ENCODE measurements at places on chromosomes 4 and X.

- DNase-seq = no peak
These were observed 3.8 kb downstream of the UGT2A1 start for GRCh38 chr4:69649207-69649606.

GRCh38 chr4:82467471-82467870 lies 37.1 kb downstream of the ENOPH1 start:
- no peak for DNase-seq

GRCh38 chr4:25859429-25860148 lies 3.2 kb downstream of the SEL1L3 start:
- DNase-seq = no peak

- DNase-seq = no peak
These were observed 60.1 kb upstream of the SORCS2 start for GRCh38 chr4:7132249-7132648.

DNA sequence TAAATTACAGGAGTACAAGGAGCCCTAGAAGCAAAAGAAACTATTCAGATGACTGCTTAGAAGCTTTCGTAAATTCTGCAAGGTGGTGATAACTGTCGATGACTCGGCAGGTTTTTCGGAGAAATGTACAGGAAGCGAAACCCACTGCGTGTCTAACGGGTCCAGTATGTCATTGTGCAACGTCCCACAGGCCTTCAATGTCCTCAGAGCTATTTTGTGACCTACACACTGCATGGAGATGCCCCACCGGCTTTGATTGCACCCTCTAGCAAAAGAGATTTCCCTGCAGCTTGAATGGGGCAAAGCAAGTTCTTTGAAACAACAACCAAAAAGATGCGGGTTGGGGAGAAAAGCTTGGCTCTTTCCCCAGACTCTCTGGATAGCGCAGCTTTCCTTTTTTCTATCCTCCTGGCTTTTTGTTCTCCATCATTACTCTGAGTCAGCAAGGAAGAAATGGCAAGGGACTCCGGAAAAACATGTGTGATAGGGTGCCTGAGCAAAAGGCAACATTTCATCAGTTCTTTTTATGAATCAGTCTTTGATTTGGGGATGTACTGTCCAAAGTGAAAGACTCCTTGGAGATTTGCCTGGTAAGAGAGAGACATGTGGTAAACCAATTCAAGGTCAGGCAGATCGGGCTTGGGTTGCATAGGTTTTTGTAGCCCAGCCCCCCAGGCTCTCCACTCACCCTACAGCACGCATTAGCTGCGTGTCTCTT lies 112.0 kb upstream of the TBL1X start:
- DNase-seq = peak; percentile 29

DNA sequence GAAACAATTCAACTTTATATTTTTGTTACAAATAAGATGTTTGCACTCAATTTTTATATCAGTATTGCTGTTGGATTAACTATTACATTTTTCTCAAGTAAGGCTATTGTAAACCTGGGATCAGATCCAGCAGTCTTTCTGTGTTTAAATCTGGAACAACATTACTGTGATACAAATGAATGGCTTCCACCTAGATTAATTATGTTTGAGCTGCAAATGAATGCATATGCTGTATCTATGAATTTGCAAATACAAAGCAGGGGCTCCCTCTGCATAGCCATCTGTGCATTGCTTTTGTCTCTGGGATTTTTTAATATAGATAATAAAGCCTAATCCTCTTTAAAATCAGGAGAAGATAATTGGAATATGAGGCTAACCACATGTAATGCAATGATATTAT lies 69.8 kb upstream of the NEIL3 start:
- no peak for DNase-seq

GRCh38 chrX:131988236-131988635 lies 34.9 kb upstream of the STK26 start:
- DNase-seq = no peak

GRCh38 chr4:25320336-25320735 lies 7.8 kb downstream of the ZCCHC4 start:
- DNase-seq = no peak

GRCh38 chr4:7950301-7951092 lies 10.8 kb upstream of the AFAP1 start:
- no peak for DNase-seq

DNA sequence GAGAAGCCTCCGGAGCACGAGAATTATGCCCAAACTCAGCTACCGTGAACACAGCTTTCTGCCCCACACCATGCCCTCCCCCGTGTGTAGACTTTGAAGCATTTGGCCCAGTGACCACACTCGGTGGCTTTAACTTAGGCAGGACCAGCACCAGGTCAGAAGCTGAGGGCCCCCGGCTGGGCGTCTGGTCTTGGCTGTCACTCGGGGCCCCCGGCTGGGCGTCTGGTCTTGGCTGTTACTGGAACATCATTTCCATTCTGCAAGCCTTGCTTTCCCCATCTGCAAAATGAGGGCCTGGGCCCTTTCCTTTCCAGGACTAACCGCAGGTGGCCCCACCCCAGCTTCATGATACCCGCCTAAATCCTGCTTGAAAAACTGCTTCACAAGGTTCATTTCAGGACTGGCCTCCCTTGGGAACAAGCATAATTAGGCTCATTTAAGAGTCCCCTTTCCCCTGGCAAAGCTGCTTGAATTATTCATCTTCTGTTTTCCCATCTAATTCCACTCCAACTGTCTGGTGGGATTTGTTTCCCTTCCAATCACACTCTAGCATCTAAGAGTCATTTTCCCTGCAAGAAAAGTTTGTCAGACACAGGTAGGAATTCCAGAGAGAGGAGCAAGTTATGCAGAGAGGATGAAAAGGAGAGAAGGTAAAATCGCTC lies 82.5 kb downstream of the WFS1 start:
- DNase-seq = no peak

DNA sequence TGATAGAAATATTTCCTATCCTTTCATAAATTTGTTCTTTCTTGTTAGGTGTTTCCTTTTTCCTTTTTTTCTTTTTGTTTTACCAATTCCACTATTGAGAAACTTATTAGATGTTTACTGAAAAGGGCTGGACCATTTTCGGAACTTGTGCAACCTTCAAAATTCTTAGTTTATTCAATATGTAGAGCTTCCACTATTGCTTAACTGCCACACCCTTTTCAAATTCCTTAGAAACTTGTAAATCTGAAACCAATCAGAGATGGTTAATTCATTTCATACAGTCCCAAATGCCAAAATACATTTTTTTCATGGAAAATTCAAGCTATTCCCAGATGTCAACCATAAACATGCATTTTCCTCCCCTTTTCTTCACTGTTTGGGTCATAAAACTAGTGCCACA lies 66.1 kb upstream of the SLC39A8 start:
- DNase-seq = no peak

DNA sequence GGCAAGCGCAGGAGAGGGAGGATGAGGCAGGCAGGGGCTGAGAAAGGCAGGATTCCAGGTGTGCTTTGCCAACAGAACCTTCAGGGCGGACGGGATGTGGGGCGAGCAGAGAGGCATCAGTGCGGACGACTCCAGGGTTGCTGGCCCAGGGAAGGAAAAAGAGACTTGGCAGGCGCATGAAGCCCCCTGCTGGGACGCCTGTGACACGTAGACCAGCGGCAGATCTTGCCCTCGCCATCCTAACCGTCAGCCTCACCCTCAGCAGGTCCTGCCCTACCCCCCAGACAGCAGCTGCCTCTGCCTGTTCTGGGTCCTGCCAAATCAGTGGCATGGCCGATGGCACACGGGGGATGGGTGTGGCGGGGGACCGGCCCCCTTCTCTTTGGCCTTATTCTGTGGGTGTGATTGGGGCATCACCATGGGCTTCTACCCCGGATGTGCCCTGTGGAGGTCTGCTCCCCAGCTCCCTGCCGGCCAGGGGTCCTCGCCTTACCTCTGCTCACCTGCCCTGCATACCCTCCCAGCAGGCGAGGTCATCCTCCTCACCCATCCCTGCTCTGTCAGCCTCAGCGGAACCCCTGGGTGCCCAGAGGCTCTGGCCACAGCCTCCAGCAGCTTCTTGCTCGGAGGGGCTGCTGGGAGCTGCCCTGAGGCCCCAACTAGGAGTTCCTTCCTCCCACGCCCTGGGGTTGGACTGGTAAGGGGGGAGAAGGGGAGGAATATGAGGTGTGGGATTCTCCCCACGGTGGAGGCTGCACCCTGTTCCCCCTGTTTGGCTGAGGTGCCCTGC lies 2.9 kb upstream of the SH3BP2 start:
- DNase-seq = no peak

- DNase-seq = no peak
These were observed 578.0 kb downstream of the BCOR start for GRCh38 chrX:39519566-39520301.

All from stimulated activated CD4-positive, alpha-beta T cell treated with anti-CD3 and anti-CD28 coated beads, Interleukin-15, amount 100 ng/mL, for 48 hours (primary cell).